ENCODE measurements at places on chromosomes 2 and 18. TPM values are rescaled to one million over a fixed set of nuclear protein-coding genes. Genes with fewer than 3 reads are reported as not detected.

ITGA4 gene
- 0.51 TPM for total RNA-seq

NTSR2 gene
- not detected for total RNA-seq

TCF7L1 gene
- 10.2 TPM for total RNA-seq

FKBP1B gene
- 6.4 TPM for total RNA-seq

- H3K4me3 ChIP-seq = no peak overlapping the region
- H3K27ac ChIP-seq = no peak overlapping the region
- no peaks in the 10 kb centered on the region for H3K27me3 ChIP-seq
- DNase-seq = no peak
- no peaks in the 10 kb centered on the region for H3K36me3 ChIP-seq
- no peaks in the 10 kb centered on the region for H3K4me1 ChIP-seq
Measured at GRCh38 chr18:33052886-33053285, 280.1 kb upstream of the KLHL14 start.

DNA sequence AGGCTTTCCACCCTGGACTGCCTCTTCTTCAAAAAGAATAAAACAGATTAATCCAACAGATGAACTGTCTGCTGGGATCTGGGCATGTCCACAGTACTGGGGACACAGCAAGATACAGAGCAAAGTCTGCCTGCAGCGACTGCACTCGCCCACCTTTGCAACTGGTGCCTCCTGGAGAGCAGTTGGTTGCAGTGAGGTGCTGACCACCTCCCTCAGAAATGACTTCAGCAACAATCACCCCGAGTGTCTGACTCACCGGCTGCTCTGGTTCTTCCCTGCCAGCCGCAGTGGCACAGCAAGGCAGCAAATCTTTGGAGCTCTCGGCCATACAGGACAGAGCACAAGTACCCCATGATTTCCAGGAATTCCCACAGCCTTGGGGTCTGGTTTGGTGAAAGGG lies 179.7 kb downstream of the ANAPC1 start:
- no peak for DNase-seq
- H3K4me1 ChIP-seq = no peaks in the 10 kb centered on the region
- H3K27me3 ChIP-seq = no peaks in the 10 kb centered on the region
- H3K27ac ChIP-seq = no peak overlapping the region
- H3K4me3 ChIP-seq = no peak overlapping the region

DNA sequence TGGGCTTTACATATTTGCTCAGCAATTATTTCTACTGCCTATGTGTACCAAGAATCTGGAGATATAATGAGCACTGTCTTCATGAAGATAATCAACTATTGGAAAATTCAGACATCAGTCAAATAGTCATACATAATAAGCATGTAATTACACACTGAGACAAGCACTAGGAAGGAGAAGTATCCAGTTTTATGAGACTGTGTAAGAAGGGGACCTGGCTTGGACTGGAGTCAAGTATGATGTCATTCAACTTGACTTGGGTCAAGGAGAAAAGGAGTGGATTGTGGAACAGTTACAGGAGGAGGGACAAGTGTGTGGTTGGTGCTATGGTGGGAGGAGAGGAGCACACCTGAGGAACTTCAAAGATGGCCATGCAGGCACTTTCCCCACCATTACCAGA lies 419.8 kb upstream of the TRIB2 start:
- DNase-seq = no peak
- no peak overlapping the region for H3K4me3 ChIP-seq
- H3K27ac ChIP-seq = no peak overlapping the region

- no peak overlapping the region for H3K4me3 ChIP-seq
- DNase-seq = no peak
- H3K27me3 ChIP-seq = no peaks in the 10 kb centered on the region
- H3K27ac ChIP-seq = no peak overlapping the region
- no peaks in the 10 kb centered on the region for H3K4me1 ChIP-seq
Measured at GRCh38 chr2:41728788-41729338, 319.0 kb upstream of the PKDCC start.

DNA sequence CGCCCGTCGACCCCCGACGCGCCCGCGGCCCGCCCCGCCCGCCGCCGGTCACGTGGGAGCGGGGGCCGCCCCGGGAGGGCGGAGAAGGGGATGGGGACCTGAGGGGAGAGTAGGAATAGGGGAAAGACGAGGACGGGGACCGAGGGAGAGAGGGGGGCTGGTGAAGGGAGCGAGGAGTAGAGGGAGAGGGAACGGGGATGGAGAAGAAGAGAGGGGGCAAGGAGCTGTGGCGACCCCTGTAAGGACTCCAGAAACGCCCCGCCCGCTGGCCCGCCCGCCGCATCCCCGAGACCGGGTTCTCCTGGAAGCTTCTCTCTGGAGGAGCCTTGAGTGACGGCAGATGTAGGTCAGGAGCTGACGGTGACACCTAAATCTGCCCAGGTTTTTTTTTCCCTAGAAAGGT lies 615 bp downstream of the ADNP2 start:
- DNase-seq = peak; percentile 33
- no peaks in the 10 kb centered on the region for H3K27me3 ChIP-seq
- peak overlapping the region; percentile 50 for H3K4me3 ChIP-seq
- H3K4me1 ChIP-seq = peaks cover 4% of the 10 kb centered on the region
- peak overlapping the region; percentile 87 for H3K27ac ChIP-seq

DNA sequence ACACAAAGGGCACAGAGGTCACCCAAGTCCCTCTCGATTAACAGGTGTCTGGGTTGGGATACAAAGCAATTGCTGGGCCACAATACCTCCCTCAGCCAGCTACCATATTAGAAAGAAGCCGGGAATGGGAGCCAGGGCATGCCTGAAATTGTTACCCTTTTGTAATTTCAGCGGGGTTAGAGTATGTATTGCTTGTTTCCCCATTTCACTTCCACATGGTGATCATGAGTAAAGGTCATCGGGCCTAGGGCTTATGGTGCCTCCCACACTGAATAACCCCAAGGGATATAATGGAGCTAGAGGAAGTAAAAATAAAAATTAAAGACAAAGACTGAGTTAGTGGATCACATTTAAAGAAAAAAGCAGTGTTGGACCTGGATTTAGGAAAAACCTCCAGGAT lies 437.2 kb upstream of the KLHL29 start:
- H3K4me1 ChIP-seq = no peaks in the 10 kb centered on the region
- no peak overlapping the region for H3K4me3 ChIP-seq
- no peaks in the 10 kb centered on the region for H3K36me3 ChIP-seq
- no peak overlapping the region for H3K27ac ChIP-seq
- H3K27me3 ChIP-seq = no peaks in the 10 kb centered on the region
- DNase-seq = no peak

DNA sequence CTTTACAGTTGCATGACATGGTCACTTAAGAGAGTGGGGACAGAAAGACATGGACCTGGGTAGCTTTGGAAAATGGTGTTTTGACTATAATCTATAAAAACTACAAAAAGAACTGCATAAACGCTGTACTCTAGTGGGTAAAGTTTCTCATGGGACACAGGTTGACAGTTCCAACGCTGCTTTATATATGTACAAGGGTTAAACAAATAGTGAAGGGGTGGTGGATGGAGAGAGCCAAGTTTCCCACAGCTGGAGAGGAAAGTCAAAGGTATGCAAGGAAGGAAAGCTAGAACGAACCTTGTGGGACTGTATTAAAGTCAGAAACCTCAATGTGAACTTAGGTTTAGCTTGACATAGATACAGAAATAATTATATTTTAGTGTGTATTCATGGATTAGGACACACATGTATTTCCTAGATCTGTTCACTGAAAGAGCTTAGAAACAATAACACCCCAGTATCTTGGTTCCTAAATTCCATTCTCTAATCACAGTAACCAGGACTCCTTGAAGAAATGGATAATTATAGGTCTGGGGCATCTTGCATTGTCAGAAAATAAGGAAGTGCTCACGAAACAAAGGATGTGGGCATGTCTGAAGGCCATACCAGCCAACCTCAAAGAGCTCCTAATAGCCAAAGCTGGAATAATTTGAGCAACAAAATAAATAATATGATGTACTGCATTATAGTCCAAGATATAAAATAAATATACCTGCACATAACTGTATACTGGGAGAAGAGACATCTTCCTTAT lies 28.8 kb downstream of the TANC1 start:
- no peaks in the 10 kb centered on the region for H3K36me3 ChIP-seq
- H3K27me3 ChIP-seq = no peaks in the 10 kb centered on the region
- H3K27ac ChIP-seq = no peak overlapping the region
- peaks cover 9% of the 10 kb centered on the region for H3K4me1 ChIP-seq
- DNase-seq = no peak

GRCh38 chr2:120587279-120587996 lies 148.2 kb upstream of the GLI2 start:
- no peaks in the 10 kb centered on the region for H3K27me3 ChIP-seq
- no peak for DNase-seq
- H3K4me1 ChIP-seq = no peaks in the 10 kb centered on the region
- no peak overlapping the region for H3K27ac ChIP-seq
- no peaks in the 10 kb centered on the region for H3K36me3 ChIP-seq
